Foreskin keratinocyte (primary cell): ENCODE measurements at places on chromosomes 5 and 9. TPM values are rescaled to one million over a fixed set of nuclear protein-coding genes. Genes with fewer than 3 reads are reported as not detected.

Gene ZNF454
- total RNA-seq = 0.82 and 1.4 TPM in 2 replicates

Gene GABBR2
- not detected in 2 replicates for total RNA-seq

Gene LIFR
- total RNA-seq = 0.65 and 0.92 TPM in 2 replicates

Gene IFNB1
- total RNA-seq = not detected in 2 replicates

Gene PCDHGC5
- 0.42 and 1.5 TPM in 2 replicates for total RNA-seq

Gene CDHR2
- total RNA-seq = 0.04 and 0.27 TPM in 2 replicates

Gene RIGI
- 23.4 and 30.2 TPM in 2 replicates for total RNA-seq

Gene CD274
- total RNA-seq = 26.1 and 27.6 TPM in 2 replicates

Gene ROR2
- 1.2 and 2.0 TPM in 2 replicates for total RNA-seq

Gene PCDHB3
- total RNA-seq = 0.03 and 0.04 TPM in 2 replicates

Gene LCN2
- total RNA-seq = 0.63 and 2.6 TPM in 2 replicates
